NK-92 treated with Interleukin-12 subunit alpha and Interleukin-12 subunit beta, amount 100 ng/mL, for 24 hours (cell line): ENCODE measurements at places on chromosomes 7 and 10.
A peak's percentile ranks its signal among the peaks of the same experiment; 100 is the strongest.

- DNase-seq: no peak
Observed at GRCh38 chr7:25012254-25012653, 32.3 kb upstream of the OSBPL3 start.

DNA sequence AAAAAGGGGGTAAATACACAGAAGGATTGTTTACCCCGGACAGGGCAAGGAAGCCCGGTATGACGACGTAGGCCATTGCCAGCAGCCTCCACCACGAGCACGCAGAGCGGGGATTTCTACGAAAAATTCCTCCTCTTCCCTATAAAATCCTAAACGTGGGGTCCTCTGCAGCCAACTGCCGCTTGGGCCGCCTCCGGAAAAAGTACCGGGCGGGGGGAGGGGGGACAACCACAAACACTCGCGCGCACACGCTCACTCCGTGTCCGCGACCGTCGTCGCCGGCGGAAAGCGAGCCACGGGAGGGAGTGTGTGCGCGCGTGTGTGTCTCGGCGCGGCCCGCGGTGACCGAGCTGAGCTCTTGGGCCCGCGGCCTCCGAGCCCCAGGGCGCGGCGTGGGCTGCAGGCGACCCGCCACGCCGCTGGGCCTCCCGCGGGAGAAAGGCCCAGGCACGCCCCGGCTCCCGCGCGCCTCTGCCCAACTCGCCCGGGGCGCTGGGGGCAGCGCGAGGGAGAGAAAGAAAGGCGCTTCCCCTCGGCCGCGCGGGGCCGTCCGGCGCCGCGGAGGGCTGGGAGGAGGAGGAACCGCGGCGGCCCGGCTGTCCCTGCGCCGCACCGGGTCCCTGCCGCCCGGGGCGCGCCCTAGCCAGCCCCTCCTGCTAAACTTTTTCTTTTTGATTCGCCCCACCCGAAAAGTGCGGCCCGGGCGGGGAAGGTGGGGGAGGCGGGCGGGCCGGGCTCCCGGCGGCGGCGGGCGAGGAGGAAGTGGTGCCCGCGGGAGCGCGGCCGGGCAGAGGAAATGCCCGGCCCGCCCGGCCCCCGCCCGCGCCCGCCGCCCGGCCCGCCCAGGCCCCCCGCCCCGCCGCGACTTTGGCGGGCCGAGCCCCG, 1.5 kb downstream of the CTBP2 start:
- DNase-seq: no peak

DNA sequence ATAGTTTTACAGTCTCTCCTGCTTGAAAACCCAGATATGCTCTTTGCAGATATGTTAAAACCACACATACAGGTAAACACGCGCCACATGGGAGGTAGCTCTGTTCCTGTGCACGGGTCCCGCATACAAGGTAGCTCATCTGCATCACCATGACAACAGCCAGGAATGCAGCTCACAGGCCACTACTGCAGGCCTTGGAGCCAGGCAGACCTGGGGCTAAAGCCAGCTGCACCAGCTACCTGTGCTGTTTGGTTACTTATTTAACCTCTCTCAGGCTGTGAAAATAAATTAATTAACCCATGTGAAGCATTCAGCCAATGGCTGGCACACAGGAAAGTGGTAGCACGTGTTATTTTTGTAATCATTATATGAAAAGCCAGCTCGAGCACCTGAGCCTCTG, 428.3 kb downstream of the TNS3 start:
- no peak for DNase-seq

GRCh38 chr7:102918845-102919244, 6.0 kb downstream of the LRRC17 start:
- DNase-seq: no peak

GRCh38 chr7:118185163-118185860, 1.3 kb downstream of the LSM8 start:
- DNase-seq: no peak

- DNase-seq: peak; percentile 39
Observed at GRCh38 chr7:55572378-55573233, at the start of gene VOPP1. VOPP1 (minus strand) TSS chr7:55572502; CDS start chr7:55572324, 178 bp downstream.

DNA sequence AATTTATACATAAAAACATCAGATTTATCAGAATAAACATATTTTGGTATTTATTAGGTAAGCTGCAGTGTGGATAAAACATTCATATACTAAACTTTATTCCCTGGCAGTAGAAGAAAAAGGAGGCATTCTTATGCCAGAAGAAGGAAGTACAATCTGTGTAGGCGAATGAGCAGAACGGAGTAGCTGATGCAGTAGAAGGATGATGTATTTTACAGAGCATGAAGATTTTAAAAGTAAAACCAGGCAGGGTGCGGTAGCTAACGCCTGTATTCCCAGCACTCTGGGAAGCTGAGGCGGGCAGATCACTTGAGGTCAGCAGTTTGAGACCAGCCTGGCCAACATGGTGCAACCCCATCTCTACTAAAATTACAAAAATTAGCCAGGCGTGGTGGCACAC, 294.9 kb upstream of the MKLN1 start:
- no peak for DNase-seq

DNA sequence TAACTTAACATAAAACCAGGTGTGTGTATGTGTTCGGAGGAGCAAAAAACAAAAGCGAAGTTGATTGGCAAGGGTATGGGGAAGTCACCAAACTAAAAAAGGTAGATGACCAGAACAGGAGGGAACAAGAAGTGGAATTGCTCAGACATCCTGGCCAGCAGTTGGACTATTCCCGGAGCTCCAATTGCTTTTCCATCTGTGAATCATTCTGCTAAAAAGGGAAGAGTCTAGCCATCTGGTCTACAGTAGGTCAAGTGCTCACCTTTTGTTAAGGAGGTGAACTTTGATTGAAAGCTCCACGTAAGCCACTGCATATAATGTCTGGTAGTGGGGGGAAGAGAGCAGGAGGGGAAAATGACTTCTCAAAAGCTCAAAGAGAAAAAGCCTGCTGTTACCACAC, 50.0 kb upstream of the BET1 start:
- DNase-seq: no peak

DNA sequence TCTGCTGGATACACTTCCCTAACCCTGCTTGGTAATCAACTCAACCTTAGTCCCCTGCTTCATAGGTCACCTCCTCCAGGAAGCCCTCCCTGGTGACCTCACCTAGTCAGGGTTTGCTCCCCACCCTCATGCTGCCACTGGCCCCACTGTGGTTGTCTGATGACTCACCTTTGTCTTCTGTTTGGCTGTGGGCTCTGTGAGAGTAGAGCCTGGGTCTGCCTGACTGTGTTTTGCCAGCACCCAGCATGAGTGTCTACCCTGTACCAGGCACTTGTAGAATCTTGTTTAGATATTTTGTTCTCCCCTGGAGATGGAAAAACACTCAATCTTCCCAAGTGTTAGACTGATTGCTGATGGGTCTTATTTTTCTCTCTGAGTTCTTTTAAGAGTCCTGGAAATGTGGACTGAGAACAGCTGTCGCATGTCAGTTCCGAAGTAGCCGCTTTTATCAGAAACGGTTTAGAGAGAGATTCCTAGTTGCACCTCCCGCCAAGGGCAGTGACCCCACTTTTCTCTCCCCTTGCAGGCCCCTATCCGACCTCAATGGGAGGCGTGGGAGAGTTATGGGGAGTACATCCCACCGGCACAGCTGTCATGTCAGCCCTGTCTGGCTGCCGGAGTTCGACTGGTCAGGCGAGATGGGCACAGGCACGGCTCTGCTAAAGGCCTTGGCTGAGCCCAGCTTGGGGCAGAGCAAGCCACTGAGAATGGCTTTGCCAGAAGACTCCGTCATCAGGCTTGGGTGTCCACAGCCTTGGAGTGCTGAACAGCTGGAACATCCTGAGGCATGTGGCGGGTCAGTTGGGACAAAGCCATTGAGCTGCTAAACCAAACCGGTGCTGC, 134.3 kb downstream of the GRK5 start:
- peak; percentile 65 for DNase-seq

DNA sequence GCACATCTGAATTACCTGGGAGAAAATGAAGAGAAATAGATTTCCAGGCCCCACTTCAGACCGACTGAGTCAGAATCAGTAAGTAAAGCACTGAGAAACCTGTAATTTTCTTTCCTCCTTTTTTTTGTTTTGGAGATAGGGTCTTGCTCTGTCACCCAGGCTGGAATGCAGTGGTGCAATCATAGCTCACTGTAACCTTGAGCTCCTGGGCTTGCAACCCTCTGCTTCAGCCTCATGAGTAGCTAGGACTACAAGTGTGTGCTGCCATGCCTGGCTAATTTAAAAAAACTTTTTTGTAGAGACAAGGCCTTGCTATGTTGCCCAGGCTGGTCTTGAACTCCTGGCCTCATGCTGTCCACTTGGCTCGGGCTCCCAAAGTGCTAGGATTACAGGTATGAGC, 260.2 kb downstream of the STK31 start:
- DNase-seq: no peak

DNA sequence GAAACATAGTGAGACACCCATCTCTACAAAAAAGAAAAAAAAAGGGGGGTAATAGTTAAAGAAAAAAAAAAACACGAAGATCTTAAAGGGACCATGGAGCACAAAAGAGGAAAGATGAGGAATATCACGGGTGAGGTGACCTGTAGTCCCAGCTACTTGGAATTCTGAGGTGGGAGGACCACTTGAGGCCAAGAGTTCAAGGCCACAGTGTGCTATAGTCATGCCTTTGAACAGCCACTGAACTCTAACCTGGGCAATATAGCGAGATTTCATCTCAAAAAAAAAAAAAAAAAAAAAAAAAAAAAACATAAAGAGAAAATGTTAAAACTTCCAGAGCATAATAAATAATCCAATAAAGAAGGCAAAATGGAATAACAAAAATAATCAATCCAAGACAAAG, 23.6 kb downstream of the AKR1D1 start:
- DNase-seq: no peak

DNA sequence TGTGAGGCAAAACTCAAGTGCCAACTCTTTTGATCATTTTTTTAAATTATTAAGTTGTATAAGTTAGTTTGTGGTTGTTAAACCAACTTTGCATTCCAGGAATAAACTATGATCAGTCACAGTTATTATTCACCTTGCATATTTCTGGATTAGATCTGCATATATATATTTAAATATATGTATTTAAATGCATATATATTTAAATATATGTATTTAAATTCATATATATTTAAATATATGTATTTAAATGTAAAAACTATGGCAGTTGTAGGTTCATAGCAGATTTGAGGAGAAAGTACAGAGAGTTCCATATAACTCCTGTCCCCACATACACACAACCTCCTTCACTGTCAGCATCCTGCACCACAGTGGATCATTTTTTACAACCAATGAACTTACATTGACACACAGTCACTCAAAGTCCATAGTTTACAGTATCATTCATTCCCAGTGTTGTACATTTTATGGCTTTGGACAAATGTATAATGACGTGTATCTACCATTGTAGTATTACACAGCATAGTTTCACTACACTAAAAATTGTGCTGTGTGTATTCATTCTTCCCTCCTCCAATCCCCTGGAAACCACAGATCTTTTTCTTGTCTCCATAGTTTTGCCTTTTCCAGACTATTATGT, 49.7 kb downstream of the TBC1D12 start:
- DNase-seq: no peak

- DNase-seq: no peak
Observed at GRCh38 chr7:78006063-78006755, 207.6 kb downstream of the PHTF2 start.

- no peak for DNase-seq
Observed at GRCh38 chr10:45253183-45253914, 62.1 kb downstream of the OR13A1 start.

GRCh38 chr10:81876253-81877077, 1.5 kb downstream of the NRG3 start:
- no peak for DNase-seq

- no peak for DNase-seq
Observed at GRCh38 chr10:118844731-118845521, 90.2 kb upstream of the CACUL1 start.

- no peak for DNase-seq
Observed at GRCh38 chr7:28761505-28761904, 196.6 kb downstream of the TRIL start.

DNA sequence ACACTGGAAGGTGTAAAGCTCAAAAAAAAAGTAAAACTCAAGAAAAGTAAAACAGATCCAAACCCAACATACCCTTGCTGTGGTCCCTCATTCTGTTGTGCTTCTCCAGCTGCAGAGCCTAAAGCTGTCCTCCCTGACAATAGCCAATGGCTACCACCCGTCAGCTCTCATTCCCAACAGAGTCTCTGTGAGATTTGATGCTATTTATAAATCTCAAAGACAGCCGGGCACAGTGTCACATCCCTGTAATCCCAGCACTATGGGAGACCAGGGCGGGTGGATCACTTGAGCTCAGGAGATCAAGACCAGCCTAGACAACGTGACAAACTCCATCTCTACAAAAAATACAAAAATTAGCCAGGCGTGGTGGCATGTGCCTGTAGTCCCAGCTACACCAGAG, 116.0 kb downstream of the KMT2E start:
- no peak for DNase-seq

DNA sequence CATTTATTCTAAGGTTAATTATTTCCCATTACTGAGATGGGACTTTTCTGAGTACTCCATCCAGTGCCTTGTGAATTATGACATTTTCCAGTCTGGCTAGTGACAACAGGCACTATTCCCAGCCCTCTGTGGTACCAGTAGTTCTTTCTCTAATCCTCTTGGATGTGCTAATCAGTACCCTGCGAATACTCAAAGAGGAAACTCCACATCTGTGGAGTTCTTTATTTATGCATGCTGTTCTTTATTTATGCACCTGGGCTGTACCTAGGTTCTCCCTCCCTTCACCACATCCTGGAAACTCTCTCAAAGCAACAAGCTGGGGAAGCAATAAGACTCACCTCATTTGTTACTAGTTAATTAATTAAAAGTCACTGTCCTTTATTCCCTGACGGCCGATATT, 83.5 kb downstream of the TSPAN12 start:
- DNase-seq: no peak

DNA sequence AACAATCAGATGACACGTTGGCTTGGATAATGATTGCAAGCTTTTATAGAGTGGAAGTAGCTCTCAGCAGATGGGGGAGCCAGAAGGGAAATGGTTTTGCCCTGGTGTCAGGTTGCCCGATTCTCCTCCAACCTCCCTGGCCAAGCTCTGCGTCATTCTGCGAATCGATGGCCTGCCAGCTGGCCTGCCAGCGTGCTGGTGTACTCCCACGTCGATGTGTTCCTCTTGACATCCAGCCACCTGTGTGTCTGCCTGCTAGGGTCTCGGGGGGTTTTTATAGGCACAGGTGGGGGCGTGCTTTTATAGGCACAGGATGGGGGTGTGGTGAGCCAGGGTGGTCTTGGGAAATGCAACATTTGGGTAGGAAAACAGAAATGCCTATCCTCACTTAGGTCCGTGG, 4.6 kb downstream of the NET1 start:
- no peak for DNase-seq

- no peak for DNase-seq
Observed at GRCh38 chr7:155206318-155207020, 91.2 kb upstream of the INSIG1 start.

- no peak for DNase-seq
Observed at GRCh38 chr7:68699090-68699711, 899.1 kb upstream of the AUTS2 start.

DNA sequence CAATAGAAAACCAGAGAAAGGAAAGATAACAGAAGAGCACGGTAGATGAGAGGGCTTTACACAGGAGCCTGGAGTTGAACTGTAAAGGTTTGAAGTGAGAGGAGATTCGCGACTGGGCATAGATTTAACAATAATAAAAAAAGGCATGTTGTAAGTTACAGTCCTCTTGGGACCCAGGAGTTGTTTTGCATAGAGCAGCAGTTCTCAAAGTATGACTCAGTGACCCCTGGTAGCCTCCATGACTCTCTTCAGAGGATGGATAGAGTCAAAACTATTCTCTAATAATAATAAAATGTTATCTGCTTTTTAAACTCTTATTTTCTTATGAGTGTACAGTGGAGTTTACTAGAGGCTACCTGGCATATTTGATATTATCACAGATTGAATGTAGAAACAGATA, 262.3 kb downstream of the SORCS3 start:
- no peak for DNase-seq
